Neural progenitor cell (in vitro differentiated cells): ENCODE measurements at places on chromosomes 12 and 14.
A peak's percentile ranks its signal among the peaks of the same experiment; 100 is the strongest.

DNA sequence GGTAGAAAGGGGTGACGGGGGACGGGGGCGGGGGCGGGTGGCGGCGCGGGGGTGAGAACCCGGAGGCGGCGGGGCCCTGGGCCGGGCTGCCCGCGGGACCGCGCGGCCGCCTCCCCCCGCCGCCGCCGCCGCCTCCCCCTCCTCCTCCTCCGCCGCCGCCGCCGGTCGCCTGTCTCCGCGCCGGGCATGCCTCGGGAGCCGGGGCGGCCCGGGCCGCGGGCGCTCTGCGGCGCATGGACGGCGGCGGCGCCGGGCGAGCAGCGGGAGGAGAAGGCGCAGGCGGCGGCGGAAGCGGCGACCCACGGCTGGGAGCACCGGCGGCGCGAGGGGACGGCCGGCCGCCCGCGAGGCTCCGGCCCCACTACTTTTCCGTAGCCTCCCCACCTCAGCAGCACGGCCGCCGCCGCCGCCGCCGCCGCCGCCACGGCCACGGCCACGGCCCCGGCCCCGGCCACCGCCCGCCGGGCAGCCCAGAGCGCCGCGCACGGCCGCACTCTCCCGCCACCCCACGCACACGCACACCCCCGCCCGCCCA lies at the start of gene NPAS3:
TSS of gene NPAS3 (plus strand) at position 161 of the 535 bp plus-strand sequence.
- peak; percentile 73 for DNase-seq

DNA sequence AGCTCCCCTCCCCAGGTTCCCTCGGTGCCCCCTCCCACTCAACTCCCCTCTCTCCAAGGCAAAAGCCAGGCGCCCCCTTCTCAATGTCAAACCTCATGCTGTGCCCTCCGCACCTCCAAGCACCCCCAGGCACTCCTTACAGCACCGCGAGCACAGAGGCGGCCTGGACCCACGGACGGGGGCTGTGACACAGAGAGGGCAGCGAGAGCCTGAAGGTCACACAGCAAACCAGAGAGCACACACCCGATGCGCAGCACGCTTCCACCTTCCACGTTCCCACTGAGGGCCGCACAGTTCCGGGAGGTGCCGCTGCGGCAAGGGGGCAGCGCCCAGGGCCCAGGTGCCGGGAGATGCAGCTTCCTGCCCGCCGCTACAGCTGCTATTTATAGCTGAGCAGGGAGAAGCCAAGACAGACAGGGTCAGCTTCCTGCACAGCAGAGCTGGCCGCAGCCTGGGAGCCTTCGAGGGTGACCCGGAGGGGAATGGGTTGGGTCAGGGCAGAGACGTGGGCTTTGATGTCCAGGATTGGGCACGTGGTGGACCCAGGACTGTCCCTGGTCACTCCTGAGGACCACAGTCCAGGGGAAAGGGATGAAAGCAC lies 12.9 kb downstream of the NCOR2 start:
- no peak for DNase-seq

DNA sequence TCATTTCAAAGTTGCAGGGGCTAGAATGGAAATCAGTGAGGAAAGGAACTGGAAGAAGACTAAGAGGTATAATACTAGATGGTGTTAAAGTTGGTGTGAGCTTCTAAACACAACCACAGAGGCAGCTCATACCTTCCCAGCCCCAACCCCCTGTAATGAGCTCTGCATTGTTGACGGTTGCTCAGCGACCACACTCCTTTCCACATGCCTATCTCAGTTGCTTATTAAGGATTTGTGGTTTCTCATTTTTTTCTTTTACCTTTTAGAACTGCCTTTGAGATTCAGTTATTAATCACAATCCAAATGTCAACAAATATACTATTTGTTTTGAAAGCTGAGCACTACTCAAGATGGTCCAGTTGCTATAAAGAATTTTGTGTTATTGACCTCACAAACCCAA lies 62.1 kb upstream of the KIF21A start:
- peak; percentile 8 for DNase-seq

DNA sequence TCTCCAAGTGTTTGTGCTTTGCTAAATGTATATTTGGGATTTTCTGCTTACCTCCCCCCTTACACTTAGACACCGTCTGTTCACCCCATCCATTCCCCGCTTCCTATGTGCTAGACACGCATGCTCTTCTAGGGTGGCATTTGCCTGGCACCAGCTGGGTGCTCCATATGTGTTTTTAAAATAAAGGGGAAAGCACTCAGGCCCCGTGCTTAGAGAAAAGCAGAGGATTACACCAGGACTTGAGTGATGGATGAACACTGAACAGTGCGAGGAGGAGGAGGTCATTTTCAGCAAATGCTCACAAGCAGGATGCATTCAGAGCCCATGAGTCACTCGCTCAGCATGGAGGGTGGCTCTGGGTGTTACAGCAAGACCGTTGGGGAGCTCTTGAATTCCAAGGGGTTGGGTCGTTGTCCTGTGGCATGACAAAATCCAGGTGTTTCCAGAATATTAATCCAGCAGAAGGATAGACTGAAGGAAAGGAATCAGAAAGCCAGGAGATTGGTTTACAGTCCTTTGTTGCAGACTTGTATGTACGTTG lies 2.9 kb upstream of the BDKRB1 start:
- no peak for DNase-seq

DNA sequence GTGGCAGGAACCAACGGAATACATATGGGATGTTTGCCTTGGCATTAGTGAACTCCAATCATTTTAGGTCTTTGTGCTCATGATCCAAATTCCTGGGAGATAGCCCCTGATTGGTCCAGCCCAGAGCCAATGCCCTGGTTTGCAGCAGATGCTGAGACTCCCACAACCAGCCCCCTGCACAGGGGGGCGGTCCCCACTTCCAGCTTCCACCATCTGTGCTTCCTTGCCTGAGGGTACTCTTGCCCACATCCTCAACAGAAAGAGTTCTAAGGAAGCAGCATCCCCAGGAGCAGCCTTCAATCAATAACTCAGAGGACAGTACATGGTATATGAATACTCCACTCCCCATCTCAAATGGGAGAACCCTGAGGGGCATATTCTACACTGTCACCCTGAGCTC lies 39.7 kb upstream of the FICD start:
- no peak for DNase-seq

GRCh38 chr14:24335461-24336171 lies 745 bp upstream of the ADCY4 start:
- DNase-seq: no peak
